ENCODE measurements at places on chromosomes 3 and 15.

GRCh38 chr15:52417957-52418356 lies 110.7 kb downstream of the MYO5A start:
- DNase-seq: no peak

GRCh38 chr3:54676087-54676486 lies 251.8 kb downstream of the LRTM1 start:
- no peak for DNase-seq

DNA sequence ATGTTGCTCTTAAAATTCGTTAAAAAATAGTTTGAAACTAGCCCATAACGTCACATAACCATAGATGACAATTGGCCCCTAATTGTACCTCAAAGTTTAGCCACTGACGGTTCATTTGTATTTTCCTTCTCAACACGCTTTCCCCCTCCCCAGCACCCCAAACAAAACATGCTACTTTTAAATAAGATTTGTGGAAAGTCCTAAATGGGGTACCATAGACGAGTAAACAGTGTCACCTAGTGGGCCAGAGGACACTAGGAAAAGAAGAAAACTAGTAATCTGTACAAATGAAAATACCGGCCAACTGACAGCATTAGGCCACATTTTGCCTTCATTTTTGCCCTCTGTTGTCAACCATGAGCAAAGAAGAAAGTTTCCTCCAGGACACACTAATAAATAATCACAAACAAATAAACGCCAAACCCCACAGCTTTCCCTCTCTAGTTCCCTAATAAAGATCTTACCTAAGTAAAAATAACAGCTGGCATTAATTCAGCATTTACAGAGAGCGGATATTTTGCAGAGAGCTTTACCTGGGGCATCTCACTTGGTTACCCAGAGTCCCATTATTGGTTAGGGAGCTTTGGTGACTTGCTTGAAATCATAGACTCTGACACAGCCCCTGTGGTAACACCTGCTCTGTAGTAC lies 175.1 kb upstream of the ATP11B start:
- DNase-seq: peak; percentile 24

DNA sequence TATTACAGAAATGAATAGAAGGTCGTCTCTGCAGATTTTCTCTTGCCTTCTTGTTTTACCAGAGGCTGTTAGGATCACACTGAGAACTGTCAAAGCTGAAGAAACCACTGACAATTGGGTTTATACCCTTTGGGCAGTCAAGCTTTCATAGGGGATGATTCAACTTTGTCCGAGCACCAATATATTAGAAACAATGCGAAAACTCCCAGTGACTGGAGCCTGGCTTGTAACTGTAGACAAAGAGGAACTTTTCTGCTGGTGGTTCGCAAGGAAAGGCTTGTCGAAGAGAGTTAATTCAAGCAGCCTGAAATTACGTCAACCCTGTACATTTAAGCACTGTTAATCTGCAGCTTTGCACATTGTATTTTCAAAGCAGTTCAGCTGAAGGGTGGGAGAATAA lies 193.2 kb upstream of the ZNF385D start:
- DNase-seq: peak; percentile 22

GRCh38 chr3:175692256-175692655 lies 833.1 kb downstream of the NAALADL2 start:
- no peak for DNase-seq

All from G401 (cell line).